ENCODE measurements at places on chromosomes 3 and 15. TPM values are rescaled to one million over a fixed set of nuclear protein-coding genes. Genes with fewer than 3 reads are reported as not detected.
A peak's percentile ranks its signal among the peaks of the same experiment; 100 is the strongest.

DNA sequence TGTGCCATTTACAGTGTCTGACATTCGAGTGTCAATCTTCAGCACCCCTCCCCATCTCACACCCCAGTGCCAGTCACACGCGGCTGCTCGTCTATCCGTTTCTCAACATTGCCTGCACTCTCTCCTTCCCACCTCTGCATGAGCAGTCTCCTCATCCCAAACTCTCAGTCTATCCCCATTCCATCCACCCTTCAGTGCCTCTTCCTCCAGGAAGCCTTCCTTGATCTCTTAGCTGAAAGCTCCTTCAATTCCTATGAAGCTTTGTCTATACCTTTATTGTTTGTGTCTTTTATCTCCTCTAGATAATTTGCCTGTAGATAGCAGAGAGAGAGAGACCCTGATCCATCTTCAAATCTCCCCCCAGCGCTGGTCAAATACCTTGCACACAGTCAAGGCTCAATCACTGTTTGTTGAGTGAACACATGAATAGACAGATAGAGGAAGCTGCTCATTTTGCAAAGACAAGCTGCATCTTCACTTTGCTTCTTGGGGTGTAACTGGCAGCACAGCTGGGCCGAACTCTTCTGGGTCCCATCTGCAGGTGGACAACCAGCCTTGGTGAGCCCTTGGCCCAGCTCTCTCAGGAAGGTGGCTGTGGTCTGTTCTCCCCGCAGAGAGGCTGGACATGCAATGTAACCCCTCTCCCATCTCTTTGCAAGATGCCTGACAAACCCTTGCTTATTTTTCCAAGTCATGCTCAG is 52.8 kb downstream of the ITGA11 start:
- DNase-seq: no peak

- no peak for DNase-seq
Observed at GRCh38 chr3:134035836-134036235, 6.1 kb upstream of the SLCO2A1 start.

GRCh38 chr15:88794001-88794400 is 9.2 kb upstream of the ACAN start:
- no peak for DNase-seq

GRCh38 chr3:56812754-56813652 is 11.3 kb upstream of the ARHGEF3 start:
- DNase-seq: no peak

- DNase-seq: no peak
Observed at GRCh38 chr3:134859341-134859740, 64.3 kb downstream of the EPHB1 start.

DNA sequence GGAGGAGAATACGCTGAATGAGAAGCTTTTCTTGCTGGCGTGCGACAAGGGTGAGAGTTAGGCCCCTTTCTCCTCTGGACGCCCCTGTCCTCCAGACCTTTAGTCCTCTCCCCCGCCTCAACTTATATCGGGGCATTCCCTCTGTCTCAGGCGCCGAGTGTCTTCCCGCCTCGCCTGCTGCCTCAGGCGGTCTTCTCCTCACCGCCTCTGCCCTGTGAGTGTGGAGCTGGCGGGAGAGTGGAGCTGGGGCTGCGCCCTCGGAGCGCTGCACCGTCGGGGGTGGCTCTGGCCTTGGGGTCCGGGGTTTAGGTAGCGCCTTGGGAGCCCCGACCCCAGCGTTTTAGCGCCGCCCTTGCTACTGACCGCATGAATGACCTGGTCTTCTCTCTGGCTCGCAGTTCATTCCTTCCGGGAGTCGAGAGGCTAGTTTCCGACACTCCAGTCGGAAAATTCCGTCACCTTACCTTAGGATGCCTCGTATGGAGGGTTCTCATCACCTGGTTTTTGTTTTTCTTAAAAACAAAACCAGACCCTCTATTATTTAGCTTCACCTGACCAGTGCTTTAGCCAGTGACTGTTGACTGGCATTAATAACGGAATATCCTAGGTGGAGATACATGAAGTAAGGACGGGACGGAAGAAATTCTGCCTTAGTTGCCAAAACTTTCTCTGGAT is 985 bp downstream of the TRPC1 start:
- peak; percentile 13 for DNase-seq

GRCh38 chr15:55799291-55800212 is 56.6 kb upstream of the PRTG start:
- DNase-seq: peak; percentile 32

DNA sequence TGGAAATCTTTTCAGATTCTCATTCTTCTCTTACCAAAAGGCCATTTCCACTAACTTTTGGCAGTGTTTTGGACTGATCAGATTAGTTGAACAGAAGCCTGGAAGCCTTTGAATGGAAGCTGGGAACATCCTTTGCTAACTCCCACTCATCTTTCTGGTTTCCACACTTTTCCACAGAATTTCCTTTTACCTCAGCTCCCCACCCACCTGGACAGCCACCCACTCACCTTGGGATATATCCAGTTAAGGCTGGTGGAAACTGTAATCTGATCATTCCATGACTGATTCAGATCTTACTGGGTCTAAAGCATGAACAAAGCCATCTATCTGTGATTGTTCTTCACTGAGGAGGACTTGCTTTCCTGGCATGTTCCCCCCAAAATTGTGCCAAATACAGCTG is 119.5 kb downstream of the CCNL1 start:
- DNase-seq: no peak

- peak; percentile 33 for DNase-seq
Observed at GRCh38 chr15:100043068-100043641, 298.6 kb downstream of the ADAMTS17 start.

DNA sequence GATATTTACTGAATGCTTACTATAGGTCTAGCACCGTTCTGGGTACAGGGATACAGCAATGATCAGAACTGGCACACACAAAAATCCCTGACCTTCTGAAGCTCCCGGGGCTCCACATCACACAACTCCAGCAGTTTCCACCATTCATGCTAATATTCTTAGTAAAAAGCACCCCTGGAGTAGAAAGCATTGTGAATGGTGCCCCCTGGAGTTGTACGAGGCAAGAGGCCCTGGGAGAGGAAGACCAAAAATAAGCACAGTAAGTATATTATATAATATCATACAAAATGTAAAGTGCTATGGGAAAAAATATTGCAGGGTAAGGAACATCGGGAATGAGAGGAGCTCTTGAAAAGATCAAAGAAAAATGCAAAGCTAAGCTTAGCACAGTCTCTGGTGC is 790 bp upstream of the SRGAP3 start:
- no peak for DNase-seq

GRCh38 chr3:16936233-16936632 is 51.5 kb downstream of the PLCL2 start:
- no peak for DNase-seq

- no peak for DNase-seq
Observed at GRCh38 chr3:52140769-52141168, 13.5 kb downstream of the POC1A start.

- no peak for DNase-seq
Observed at GRCh38 chr15:75597667-75598341, 18.7 kb upstream of the PTPN9 start.

GRCh38 chr15:74616366-74616939 is 817 bp downstream of the CLK3 start:
- no peak for DNase-seq

DNA sequence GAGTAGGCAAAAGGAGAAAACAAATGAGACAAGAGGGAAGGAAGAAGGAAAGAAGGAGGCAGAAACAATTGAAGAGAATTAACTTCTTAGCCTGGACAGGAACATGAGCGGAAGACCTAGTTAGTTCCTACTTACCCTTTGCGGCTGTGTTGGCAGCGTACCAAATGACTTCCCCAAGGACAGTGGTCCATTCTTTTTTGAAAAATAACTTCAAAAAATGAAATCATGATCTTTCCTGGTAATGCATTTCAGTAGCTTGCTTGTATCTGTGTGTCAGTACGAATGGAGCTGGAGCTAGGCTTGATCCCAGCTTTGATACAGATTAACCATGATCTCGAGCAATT is 41.5 kb upstream of the CFAP161 start:
- DNase-seq: no peak

GRCh38 chr3:32571192-32571485 is 481 bp upstream of the DYNC1LI1 start:
- no peak for DNase-seq

GRCh38 chr15:90530250-90531051 is 728 bp downstream of the CRTC3 start:
- DNase-seq: no peak

DNA sequence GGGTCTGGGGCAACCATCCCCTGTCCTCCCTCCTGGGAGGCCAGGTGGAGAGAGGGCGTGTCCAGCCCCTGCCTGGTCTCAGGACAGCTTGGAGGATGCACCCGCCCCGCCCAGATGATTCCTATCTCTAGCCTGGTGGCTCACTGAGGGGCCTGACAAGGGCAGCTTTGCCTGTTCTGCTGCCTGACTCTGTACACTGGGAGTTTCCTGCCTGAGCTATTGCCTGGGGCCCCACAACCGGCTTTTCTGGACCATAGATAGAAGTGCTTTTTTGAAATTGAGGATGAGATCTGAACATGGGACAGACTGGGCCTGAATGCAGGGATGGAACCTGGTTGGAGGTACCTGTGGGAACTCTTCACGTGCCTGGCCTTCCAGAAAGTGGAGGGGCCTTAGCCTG is 751 bp upstream of the PLA2G4E start:
- no peak for DNase-seq

- no peak for DNase-seq
Observed at GRCh38 chr3:66747696-66748095, 246.9 kb upstream of the LRIG1 start.

DNA sequence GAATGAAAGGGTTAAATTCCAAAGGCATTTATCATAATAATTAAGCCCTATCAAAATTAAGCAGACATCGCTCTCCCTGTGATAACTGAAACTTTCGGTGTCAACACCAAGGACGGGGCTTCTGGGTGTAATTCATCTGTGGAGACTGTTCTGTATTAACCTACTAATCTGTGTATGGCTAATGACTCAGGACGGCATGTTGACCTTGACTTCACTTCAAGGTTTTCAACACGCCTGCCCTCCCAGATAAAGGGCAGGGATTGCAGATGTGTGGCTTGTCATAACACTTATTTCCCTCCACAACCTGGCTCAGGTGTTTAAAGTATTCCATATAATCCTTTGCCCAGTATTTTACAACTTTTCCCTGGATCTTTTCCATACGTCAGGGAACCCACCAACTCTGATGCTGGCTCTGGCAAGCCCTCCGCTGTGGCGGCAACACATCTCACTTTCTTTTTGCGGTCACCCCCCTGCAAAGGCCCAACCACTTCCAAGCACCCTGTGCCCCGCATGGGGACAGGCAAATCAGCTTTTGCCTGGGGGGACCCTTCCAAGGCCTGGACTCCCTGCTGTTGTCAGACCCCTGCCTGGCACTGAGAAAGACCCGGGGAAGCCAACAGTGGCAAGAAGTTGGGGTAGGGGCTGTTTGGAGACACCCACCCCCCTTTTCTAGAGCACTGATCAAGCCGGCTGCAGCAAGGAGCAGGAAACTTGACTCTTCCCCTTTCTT is 93.2 kb upstream of the MEF2A start:
- no peak for DNase-seq

GRCh38 chr15:73681856-73682599 is 2.2 kb upstream of the CD276 start:
- no peak for DNase-seq

- DNase-seq: no peak
Observed at GRCh38 chr3:87311309-87311708, 34.9 kb upstream of the POU1F1 start.

DNA sequence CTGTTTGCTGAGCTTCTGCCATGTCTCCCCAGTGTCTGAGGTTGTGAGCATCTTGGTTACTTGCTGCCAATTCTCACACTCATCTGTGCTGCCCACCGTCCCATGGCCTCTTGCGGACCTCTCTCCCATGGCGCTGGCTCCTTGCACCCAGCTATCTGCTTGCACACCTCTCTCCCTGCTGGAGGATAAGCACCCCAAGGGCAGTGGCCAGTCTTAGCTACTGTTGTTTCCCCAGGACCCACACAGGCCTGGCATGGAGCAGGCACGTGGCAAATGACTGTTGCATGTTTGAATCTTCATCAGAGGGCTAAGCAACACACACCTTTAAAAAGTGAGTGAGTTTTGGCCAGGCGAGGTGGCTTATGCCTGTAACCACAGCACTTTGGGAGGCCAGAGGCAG is 14.7 kb downstream of the LIPC start:
- no peak for DNase-seq

- DNase-seq: no peak
Observed at GRCh38 chr3:139339219-139339906, 4.5 kb upstream of the MRPS22 start.

DNA sequence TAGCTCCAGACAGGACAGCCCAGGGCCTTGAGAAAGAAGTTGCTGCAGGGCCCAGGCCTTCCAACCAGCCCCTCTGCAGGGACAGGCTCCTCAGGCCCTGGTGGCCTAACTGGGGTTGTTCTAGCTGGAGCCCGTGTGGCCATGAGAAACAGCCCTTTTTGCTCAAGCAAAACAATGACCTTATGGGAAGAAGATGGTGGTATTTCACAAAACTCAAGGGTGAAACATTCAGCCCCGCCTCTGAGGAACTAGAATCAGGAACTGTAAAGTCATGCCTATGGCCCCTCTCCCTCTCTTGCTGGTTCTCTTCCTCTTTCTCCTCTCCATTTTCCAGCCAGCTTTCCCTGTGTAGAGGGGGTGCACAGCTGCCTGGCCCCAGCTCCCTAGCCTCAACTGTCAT is 273.3 kb downstream of the RPLP1 start:
- no peak for DNase-seq

DNA sequence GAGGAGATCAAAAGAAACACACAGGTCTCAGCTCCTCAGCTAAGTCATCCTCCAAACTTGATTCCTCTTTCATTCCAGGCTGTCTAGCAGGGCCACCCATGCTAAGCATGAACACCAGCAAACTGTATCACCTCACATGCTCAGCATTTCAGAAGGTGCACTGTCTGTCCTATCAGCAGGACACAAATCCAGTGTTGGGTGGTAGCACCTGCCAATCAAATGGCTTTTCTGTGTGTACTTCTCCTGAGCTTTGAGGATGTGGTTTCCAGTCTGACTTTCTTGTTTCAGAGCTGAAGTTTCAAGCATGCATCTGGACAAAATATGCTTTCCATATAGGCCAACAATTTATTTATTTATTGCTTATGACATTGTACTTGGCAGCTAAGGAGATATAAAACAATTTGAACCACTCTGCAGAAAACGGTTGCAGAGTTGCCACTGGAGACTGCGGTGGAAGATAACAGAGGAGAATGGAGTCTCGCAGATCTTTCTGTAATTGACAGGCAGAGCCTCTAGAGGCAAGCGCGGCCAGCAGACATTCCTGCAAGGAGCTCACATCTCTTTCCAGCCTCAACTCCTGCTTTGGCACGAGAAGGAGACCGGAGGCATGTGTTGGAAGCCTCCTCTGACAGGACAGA is 167.1 kb upstream of the WNT5A start:
- DNase-seq: no peak

- DNase-seq: no peak
Observed at GRCh38 chr3:66425032-66425431, 75.8 kb downstream of the LRIG1 start.

Gene ISG20
- total RNA-seq: 11.0 TPM

Gene COL6A5
- not detected for total RNA-seq

Gene CSTA
- total RNA-seq: 11.0 TPM

Gene GPR176
- total RNA-seq: 1.7 TPM

Gene ACAP2
- 43.0 TPM for total RNA-seq

Gene KAT2B
- 3.7 TPM for total RNA-seq

Gene GRAMD2A
- 8.0 TPM for total RNA-seq

Gene LEO1
- 27.8 TPM for total RNA-seq

Gene OR4M2
- total RNA-seq: not detected

Gene IL17RC
- 17.6 TPM for total RNA-seq
